G401 (cell line): ENCODE measurements at places on chromosomes 6 and 20.

GRCh38 chr6:54874349-54875048, 27.9 kb downstream of the FAM83B start:
- no peak for DNase-seq

GRCh38 chr6:11343963-11344723, 111.7 kb upstream of the NEDD9 start:
- DNase-seq, result no peak

GRCh38 chr6:148999929-149000468, 253.2 kb downstream of the UST start:
- peak; percentile 37 for DNase-seq

GRCh38 chr6:110938171-110938570, 20.3 kb upstream of the GTF3C6 start:
- no peak for DNase-seq

GRCh38 chr6:150589852-150590251, 9.8 kb upstream of the PLEKHG1 start:
- no peak for DNase-seq

DNA sequence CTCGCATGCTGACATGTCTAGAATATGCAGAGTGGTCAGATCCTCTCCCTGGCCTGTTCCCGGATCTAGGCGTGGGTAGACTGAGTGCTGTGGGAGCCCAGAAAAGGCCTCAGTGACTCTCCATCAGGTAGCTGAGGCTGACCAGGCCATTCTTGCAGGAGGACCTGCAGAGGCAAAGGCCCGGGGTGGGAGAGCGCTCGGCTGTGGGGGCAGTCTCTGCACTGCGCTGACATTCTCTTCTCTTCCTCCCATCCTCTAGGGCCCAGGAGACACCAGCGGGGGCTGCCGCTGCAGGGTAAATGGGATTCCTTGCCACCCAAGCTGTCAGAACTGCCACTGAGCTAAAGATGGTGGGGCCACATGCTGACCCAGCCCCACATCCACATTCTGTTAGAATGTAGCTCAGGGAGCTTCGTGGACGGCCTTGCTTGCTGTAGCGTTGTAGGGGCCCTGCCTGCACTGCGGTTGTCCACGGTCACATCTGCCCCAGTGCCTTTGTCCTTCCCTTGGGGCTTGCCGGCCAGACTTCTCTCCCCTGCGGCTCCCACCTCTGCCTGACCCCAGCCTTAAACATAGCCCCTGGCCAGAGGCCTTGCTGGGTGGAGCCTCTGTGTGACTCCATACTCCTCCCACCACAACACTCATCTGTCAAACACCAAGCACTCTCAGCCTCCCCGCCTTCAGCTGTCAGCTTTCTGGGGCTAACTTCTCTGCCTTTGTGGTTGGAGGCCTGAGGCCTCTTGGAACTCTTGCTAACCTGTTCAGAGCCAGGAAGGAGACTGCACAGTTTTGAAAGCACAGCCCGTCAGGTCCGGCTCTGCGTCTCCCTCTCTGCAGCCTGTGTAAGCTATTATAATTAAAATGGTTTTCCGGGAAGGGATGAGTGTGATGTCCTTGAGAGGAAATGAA, 22.2 kb downstream of the RBCK1 start:
- DNase-seq, result no peak

DNA sequence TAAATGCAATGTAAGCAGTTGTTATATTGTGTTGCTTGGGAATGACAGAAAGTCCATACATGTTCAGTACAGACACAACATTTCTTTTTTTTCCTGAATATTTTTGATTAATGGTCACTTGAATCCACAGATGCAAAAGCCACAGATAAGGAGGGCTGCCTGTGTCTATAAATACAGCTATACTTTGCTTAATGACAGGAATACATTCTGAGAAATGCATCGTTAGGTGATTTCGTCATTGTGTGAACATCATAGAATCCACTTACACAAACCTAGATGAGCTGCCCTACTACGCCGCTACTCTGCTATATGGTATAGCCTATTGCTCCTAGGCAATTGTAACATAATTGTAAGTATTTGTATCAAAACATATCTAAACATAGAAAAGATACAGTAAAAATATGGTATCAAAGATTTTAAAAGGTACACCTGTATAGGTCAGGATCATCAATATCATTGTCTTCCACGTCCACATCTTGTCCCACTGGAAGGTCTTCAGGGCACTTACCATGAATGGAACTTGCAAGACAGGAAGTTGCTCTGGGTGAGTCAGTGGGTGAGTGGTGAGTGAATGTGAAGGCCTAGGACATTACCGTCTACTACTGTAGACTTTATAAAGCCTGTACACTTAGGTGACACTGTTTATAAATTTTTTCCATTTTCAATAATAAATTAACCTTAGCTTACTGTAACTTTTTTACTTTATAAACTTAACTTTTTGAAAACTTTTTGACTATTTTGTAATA, 27.9 kb upstream of the POPDC3 start:
- no peak for DNase-seq

GRCh38 chr20:19974630-19975435, 42.3 kb upstream of the NAA20 start:
- peak; percentile 69 for DNase-seq
